ENCODE measurements at places on chromosomes 16 and 17. TPM values are rescaled to one million over a fixed set of nuclear protein-coding genes. Genes with fewer than 3 reads are reported as not detected.

The LRRC37A gene
- total RNA-seq: 7.7 TPM

DNA sequence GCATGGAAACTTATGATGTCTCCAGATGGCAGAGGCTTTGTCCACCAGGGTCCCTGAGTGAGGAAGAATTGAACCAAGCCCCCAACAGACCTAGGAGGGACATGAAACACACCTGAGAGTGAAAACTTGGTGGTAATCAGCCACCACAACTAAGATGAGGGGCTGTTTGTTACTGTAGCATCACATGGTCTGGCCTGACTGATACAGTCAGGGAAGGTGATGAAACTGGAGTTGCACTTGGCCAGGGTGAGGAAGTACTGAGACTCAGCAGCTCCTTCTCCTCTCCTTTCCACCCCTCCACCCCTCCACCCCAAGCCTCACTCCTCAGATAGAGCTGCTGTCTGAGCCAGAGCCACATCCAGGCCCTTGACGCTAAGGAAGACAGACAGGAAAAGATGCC lies 37.2 kb downstream of the C16orf82 start:
- DNase-seq: no peak

The OTOP2 gene
- total RNA-seq: not detected

DNA sequence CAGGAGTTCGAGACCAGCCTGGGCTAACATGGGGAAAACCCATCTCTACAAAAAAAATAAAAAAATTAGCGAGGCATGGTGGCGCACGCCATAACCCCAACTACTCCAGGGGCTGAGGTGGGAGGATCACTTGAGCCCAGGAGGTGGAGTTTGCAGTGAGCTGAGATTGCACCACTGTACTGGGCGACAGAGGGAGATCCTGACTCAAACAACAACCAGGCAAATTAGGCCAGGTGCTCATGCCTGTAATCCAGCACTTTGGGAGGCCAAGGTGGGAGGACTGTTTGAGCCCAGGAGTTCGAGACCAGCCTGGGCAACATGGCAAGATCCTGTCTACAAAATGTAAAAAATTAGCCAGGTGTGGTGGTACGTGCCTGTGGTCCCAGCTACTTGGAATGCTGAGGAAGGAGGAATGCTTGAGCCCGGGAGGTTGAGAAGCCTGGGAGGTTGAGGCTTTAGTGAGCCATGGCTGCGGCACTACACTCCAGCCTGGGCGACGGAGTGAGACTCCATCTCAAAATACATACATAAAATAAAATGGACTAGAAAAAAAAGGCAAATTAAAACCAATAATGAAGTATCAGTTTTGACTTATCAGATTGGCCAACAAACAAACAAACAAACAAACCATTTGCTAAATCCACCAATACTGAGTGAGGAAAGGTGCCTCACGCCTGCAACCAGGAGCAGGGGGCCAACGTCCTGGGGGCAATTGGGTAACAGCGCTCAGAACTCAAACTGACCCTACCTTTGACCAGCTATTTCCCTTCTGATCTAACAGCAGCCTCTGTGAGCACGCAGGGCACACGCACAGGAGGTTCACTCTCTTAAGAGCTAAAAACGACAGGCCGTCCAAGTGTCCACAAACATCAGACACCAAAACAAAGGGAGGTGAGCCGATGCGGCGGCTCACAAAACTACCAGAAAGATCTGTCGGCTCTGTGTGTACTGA lies 19.4 kb upstream of the FASN start:
- DNase-seq: no peak
